ENCODE measurements at places on chromosomes 16 and 17. TPM values are rescaled to one million over a fixed set of nuclear protein-coding genes. Genes with fewer than 3 reads are reported as not detected.

- DNase-seq = no peak
Observed at GRCh38 chr16:57898961-57899360, 72.0 kb downstream of the CNGB1 start.

GRCh38 chr16:11796227-11797165, 562 bp downstream of the ZC3H7A start:
- DNase-seq = peak; percentile 39

- DNase-seq = no peak
Observed at GRCh38 chr16:80997139-80997798, 9.4 kb downstream of the CMC2 start.

GRCh38 chr16:53946746-53947386, 242.9 kb downstream of the FTO start:
- DNase-seq = no peak

- DNase-seq = no peak
Observed at GRCh38 chr17:65323049-65323448, 185.9 kb downstream of the RGS9 start.

The SYCE1L gene
- total RNA-seq = 16.4 TPM

DNA sequence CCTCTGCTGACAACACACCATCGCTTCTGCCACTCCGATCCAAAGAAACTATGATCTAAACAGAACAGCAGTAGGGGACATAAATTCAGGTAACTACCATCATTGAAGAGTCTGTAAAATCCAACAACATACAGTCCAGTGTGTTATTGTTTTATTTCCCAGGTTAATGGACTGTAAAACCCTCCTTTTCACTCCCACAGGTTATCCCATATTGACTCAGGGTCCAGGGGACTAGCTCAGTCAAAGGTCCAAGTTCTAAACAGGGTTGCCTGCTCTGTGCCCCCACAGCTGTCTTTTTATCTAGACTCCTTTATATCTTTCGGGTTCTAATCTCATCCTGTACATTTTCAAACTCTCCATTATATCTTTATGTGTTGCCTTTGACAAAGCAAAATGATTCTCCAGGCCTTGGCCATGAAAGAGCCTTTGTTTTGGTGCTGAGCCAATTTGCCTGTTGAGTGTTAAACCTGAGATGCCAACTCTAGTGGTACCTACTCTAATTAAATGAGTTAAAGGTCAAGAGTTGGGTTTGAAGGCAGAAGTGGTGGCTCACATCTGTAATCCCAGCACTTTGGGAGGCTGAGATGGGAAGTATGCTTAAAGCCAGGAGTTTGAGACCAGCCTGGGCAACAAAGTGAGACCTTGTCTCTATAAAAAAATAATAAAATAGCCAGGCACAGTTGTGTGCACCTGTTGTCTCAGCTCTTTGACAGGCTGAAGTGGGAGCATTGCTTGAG, 80.5 kb downstream of the SNX11 start:
- DNase-seq = no peak

The MXRA7 gene
- total RNA-seq = 147 TPM

DNA sequence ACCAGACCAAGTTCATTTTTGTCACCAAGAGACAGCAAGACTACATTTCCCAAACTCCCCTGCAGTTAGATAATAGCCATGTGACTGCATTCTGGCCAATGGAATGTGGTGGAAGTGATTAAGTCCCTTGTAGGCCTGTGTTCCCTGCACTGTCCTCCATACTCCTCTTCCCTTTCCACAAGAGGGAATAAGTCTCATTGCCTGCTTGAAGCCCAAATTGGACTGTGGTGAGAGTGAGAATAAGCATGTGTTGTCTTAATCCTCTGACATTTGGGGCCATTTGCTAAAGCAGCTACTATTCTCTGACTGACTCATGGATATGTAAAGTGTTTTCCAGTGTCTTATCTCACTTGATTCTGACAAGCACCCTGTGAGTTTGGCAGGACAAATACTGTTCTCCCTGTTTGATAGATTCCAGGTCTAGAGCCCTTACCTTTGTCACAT, 20.7 kb downstream of the PIK3R6 start:
- peak; percentile 53 for DNase-seq

The MPV17L gene
- 0.19 TPM for total RNA-seq

DNA sequence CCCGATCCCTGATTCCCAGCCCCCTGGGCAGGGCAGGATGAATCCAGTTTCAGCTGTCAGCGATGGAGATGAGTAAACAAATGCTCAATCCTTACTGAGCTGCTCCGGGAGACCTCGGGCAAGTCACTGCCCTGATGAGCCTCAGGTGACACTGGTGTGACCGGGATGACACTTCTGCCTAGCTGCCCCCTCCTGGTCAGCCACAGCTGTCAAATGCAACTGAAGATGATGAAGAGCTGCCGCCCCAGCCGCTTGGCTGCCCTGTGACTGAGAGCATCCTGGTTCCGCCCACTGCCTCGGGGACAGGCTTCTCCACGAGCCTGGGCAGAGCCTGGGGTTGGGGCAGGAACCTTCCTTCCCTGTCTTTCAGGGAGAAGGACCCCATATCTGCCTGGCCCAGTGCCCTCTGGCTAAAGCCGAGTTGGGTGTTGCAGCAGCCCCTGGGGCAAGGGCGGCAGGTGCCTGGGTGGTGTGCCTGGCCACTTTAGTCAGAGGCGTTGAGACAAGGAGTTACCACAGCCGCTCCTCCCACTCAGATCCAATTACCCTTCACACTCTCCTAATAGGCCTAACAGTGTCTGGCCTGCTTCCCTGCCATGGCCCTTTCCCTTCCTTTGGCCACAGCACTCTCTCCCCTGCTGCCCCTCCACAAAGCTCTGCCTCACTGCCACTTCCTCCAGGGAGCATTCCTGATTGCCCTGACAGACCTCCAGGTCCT, 5.5 kb downstream of the CCL17 start:
- DNase-seq = no peak

DNA sequence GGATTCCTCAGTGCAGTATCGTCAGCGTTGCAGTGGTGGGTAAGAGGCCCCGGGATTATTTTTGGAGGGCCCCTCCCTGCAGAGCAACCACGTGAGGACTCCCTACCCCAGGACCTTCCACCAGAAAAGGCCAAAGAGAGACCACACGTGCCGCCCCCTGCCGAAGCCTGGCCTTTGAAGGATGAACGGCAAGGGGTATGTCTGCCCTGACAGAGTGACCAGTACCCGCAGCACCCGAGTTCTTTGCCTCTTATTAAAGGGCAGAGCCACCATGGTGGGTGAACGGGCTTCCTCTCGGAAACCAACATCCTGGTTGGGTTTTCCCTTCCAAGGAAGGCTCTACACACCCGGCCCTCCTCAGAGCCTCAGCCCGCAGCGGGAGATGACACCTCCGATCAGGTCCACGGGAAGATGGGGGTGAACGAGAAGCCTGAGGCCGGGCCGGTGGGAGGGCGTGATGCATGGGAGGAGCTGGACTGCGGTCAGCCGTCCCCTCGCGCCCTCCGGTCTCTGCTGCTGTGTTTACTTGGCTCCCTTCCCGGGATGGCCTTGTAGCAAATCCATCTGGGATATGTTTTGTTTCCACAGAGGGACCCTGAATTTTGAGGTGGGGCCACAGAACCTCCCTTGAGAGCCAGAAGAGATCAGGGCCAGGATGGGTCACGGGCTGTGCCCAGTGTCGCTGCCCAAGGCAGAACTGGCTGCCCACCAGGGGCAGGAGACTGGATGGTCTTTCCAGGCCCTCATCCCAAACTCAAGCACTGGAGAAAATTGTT, 49.1 kb downstream of the TBC1D16 start:
- no peak for DNase-seq

The NUP85 gene
- 28.2 TPM for total RNA-seq

DNA sequence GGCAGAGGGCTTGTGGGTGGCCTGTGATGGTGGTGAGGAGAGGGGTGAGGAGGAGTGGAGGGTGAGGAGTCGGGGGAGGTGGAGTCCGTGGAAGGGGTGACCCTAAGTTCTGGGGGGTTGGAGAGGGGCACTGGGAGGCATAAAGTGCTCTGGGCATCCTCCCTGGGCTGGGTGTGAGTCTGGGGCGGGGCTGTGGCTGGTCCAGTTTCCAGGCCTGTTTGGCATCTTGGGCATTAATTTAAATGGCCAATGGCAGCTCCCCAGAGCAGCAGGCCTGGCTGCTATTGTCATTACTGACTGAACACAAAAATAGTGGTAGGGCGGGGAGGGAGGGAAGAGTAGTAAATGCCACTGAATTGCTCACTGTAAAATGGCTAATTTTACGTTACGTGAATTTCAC, 7.7 kb upstream of the ARHGAP23 start:
- DNase-seq = no peak

- DNase-seq = peak; percentile 12
Observed at GRCh38 chr17:50589095-50589705, 28.7 kb downstream of the CACNA1G start.

- DNase-seq = no peak
Observed at GRCh38 chr16:11411059-11411550, 65.8 kb downstream of the RMI2 start.

The QRICH2 gene
- 3.7 TPM for total RNA-seq

- DNase-seq = no peak
Observed at GRCh38 chr16:89444728-89445127, 45.6 kb downstream of the ANKRD11 start.

The MRTFB gene
- total RNA-seq = 22.8 TPM

The NPIPB9 gene
- 5.8 TPM for total RNA-seq

- DNase-seq = no peak
Observed at GRCh38 chr16:88809068-88809675, 2.6 kb downstream of the APRT start.
